ENCODE measurements at places on chromosomes 7 and 10. TPM values are rescaled to one million over a fixed set of nuclear protein-coding genes. Genes with fewer than 3 reads are reported as not detected.

The SHH gene
- total RNA-seq: 0.63 TPM

The TSPAN14 gene
- total RNA-seq: 39.4 TPM

The TMEM213 gene
- total RNA-seq: not detected

The ZPBP gene
- total RNA-seq: not detected

The SLC13A4 gene
- 0.63 TPM for total RNA-seq

The IGFBP1 gene
- total RNA-seq: not detected

The PON1 gene
- total RNA-seq: not detected

The MAT1A gene
- not detected for total RNA-seq

The TUBAL3 gene
- not detected for total RNA-seq

The NCAPG2 gene
- total RNA-seq: 26.9 TPM

The HOXA1 gene
- total RNA-seq: not detected

The IMMP2L gene
- total RNA-seq: 14.7 TPM

The PDE6C gene
- total RNA-seq: not detected
